Germinal center (tissue), 1 donor: ENCODE measurements at places on chromosomes 2 and 18.

DNA sequence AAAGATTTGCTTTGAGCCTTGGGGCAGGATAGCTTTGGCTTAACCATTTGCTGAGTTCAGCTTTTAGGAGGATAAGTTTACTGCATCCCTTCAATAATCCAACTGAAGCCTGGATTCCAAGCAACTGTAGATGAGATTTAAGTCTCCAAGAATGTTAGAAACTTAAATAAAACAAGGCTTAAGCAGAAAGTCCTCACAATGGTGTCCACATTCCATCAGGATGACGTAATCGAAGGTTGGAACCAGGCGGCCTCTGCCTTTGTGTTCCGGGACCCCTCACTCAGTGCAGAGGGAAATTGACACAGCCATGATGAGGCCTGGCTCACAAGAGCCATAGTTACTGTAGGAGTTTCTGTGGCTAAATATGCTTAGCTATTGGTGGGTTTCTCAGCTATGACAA is 260.4 kb downstream of the LPIN1 start:
- no peak for DNase-seq

- DNase-seq = no peak
Measured at GRCh38 chr2:48540237-48540935, 10.4 kb downstream of the STON1 start.

DNA sequence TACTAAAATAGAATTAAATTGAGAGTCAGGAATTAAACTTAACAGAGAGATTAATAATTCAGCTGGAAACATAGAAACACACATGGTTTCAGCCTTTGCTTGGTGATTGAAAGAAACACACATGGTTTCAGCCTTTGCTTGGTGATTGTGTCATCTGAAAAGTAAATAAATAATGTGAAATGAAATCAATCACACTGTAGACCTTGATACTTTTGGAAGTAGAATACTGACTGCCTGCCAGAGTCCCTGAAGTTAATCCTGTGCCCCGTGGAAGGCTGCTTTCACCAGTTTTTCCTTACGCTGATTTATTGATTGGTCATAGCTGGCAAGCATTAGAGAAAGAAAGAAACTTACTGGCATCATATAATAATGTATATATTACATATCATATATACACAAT is 1252.7 kb upstream of the FAM98A start:
- DNase-seq = no peak

GRCh38 chr2:67321588-67321903 is 75.6 kb upstream of the ETAA1 start:
- DNase-seq = no peak

GRCh38 chr2:151830961-151831360 is 2.7 kb upstream of the ARL5A start:
- DNase-seq = no peak
